Activated T-cell treated with anti-CD3 and anti-CD28 coated beads, Interleukin-2, amount 50 U/mL, for 1 hour (primary cell): ENCODE measurements at places on chromosomes 11 and 22.

- no peak for DNase-seq
Observed at GRCh38 chr11:131644204-131644795, 273.9 kb downstream of the NTM start.

DNA sequence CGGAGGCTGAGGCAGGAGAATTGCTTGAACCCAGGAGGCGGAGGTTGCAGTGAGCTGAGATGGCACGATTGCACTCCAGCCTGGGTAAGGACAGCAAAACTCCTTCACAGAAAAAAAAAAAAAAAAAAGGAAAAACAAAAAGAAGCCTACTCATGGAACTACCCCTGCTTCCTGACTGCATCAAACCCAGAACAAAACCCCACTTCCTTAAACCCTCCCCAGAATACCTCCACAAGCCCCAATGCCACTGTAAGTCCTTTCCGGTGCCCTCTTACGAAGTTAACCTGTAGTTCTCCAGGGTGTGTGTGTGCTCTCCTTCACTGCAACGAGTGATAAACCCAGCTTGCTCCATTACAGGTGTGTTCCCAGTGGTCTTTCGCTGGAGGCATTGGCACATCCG lies 8.6 kb upstream of the TOLLIP start:
- no peak for DNase-seq

GRCh38 chr11:29263971-29264682 lies 752.7 kb downstream of the KCNA4 start:
- DNase-seq, result no peak

DNA sequence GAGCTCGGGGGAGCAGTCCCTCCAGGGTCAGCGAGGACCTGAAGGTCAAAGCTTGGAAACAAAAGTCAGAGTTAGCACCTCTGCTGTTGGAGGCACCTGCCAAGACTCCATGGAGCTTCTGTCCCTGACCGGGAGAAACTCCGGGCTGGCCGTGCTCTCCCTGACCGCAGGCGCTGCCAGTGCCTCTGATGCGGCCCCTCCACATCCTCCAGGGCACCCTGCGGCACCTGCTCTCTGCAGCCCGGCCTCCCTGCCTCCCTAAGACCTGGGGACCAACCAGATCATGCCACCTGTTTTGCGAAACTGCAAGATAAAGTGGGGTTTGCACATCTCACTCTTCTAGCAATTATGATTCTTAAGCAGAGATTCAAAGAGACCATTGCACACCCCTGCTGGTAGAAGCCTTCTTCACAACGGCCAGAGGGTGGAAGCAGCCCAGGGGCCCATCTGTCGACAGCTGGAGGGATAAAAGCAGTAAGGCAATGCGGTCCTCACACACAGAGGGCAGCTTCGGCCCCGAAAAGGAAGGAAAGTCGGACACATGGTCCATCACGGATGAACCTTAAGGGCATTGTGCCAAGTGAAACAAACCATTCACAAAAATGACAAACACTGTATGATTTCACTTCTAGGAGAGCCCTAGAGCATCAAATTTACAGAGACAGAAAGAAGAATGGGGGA lies 477.1 kb downstream of the BRD1 start:
- DNase-seq, result no peak

- DNase-seq, result no peak
Observed at GRCh38 chr22:22030493-22031182, 48.1 kb upstream of the TOP3B start.

- no peak for DNase-seq
Observed at GRCh38 chr11:16367252-16367651, 10.9 kb upstream of the SOX6 start.

DNA sequence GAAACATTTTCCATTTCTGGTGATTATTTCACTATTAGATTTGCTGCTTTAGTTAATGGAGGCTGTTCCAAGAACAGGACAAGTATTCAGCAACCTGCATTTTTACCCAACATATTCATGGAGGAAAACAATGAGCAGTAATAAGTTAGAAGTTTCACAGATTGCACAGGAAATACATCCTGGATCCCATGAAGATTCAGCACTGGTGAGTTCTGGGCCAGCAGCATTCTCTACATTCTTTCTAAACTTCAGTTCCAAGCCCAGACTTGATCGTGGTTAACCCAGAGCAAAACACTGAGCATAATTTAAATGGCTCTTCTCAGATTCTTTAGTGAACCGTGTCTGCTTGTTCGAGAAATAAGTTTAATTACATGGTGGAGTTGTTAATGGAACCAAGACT lies 3.8 kb downstream of the FJX1 start:
- DNase-seq, result no peak

DNA sequence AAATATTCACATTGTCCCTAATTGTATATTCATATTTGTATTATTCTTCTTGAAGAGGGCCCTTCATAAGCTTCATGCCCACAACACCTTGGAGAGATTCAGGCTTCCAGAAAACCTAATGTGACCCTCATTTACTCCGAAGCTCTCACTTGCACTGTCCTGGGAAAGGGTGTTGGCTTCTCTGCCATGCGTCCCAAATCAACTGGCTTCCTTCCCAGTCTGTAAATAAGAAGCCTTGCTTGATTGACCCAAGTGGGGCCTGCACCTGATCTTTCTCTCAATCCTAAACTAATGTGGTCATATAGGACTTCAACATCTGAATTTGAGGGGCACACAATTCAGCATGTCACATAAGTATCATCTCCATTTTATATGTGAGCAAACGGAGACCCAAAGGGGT lies 40.5 kb upstream of the ZBTB16 start:
- DNase-seq, result no peak

DNA sequence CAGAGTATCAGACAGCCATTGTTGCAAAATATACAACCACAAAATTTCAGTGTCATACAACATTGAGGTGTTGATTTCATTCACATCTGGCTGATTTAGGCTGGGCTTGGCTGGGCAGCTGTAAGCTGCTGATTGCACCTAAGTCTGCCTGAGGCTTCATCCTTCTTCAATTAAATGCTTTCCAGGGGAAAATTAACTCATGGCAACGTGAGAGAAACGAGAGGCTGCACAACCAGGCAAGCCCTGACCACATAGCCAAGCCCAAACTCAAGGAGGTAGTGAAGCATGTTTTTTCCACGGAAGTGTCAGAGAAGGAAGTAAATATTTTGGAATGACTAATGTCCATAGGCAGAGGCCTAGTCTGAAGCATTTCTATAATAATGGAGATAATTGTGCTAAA lies 273.8 kb upstream of the ZC3H12C start:
- no peak for DNase-seq

- DNase-seq, result no peak
Observed at GRCh38 chr11:62569611-62570010, 4.1 kb downstream of the EEF1G start.

DNA sequence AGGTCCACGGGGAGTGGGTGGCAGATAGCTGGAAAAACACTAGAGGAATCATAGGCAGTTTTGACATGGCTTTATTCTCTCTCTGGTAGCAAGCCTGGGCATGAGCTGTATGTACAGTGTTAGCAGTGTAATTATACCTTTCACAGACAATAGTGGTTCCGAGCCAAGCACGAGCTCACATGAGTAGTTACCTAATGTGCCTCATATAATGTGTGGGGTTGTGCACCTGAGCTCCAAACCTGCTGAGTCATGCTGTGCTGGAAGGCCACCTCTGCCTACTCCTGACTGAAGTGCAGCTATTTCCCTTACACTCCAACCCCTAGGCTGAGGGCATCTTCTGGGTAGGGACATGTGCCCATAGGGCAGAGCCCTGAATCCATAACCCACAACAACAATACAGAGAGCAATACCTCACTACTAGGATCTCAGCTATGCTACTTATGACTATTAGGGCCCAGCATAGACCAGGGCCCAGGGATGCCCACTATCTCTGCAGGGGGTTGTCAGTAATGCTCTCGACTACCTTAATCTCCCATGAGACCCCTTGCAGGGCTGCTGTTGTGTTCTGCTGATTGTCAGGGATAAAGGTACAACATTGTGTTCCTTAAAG lies 432.1 kb downstream of the DYNC2H1 start:
- DNase-seq, result no peak

DNA sequence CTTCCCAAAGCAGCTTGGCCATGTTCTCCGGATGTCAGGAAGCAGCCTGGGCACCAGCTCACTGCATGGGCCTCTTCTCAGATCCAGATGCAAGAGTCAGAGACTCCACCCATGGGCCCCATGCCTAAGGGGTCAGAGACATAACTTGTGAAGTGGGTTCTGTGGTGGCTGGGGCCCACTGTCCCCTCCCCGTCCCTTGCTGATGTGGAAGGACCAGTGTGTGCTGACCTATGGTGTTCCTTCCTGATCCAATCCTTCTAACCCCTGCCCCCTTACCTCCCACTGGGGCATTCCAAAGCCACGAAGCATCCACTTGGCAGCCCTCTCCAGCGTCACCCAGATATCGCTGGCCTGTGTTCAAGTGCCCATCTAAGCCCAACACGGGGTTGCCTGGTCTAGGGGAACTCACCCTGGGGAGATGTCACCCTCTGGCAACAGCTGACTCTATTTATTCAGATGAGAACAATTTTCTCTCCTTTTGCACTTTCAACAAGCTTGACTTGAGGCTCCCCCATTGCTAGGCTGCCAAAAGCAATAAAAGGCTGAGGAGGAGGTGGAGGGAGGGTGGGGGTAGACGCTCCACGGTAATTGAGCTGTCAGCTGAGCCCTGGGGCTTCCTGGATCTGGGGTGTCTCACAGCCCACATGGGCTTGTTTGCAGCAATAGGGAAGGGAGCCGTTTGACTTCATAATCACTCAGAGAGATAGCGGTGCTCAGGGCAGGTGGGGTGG lies 158.5 kb downstream of the ADAMTS15 start:
- no peak for DNase-seq
